K562 (cell line): ENCODE measurements at places on chromosomes 7 and 10. TPM values are rescaled to one million over a fixed set of nuclear protein-coding genes. Genes with fewer than 3 reads are reported as not detected.

GRCh38 chr10:102581981-102582580 is 62.2 kb upstream of the TRIM8 start:
- H3K36me3 ChIP-seq = no peaks in the 10 kb centered on the region
- no peak overlapping the region for H3K4me3 ChIP-seq
- no peak overlapping the region for H3K27ac ChIP-seq
- no peak for DNase-seq
- no peaks in the 10 kb centered on the region; the same call in 1 of the 2 replicates for H3K4me1 ChIP-seq

CRTAC1 gene
- 0.09 TPM in 1 of 2 replicates, not detected in the other for total RNA-seq

- peak overlapping the region; percentile 100 for H3K27ac ChIP-seq
- H3K4me1 ChIP-seq = peaks cover 65% of the 10 kb centered on the region
- H3K4me3 ChIP-seq = peak overlapping the region; percentile 16; the same call in 1 of the 2 replicates
- H3K27me3 ChIP-seq = no peaks in the 10 kb centered on the region
These were observed 82.9 kb upstream of the PDGFA start for GRCh38 chr7:602341-603141.

FEZF1 gene
- total RNA-seq = not detected in 2 replicates

GRCh38 chr10:7608001-7608400 is 58.8 kb downstream of the ITIH5 start:
- no peaks in the 10 kb centered on the region for H3K4me1 ChIP-seq
- no peaks in the 10 kb centered on the region for H3K36me3 ChIP-seq
- H3K27me3 ChIP-seq = peaks cover 3% of the 10 kb centered on the region; the same call in 2 of the 3 replicates
- H3K4me3 ChIP-seq = no peak overlapping the region
- no peak for DNase-seq

GRCh38 chr7:137940656-137941518 is 61.0 kb downstream of the CREB3L2 start:
- peak overlapping the region; percentile 42 for H3K27ac ChIP-seq
- H3K4me1 ChIP-seq = peaks cover 10% of the 10 kb centered on the region
- no peaks in the 10 kb centered on the region for H3K27me3 ChIP-seq
- peaks cover 5% of the 10 kb centered on the region; the same call in 1 of the 3 replicates for H3K36me3 ChIP-seq

GRCh38 chr7:514242-514641 is 5.4 kb downstream of the PDGFA start:
- no peaks in the 10 kb centered on the region for H3K36me3 ChIP-seq
- H3K27me3 ChIP-seq = no peaks in the 10 kb centered on the region; the same call in 1 of the 2 replicates
- H3K27ac ChIP-seq = no peak overlapping the region
- no peak for DNase-seq
- H3K4me1 ChIP-seq = peaks cover 43% of the 10 kb centered on the region

GRCh38 chr7:4786015-4786414 is 10.6 kb downstream of the AP5Z1 start:
- no peaks in the 10 kb centered on the region for H3K4me1 ChIP-seq
- H3K27me3 ChIP-seq = no peaks in the 10 kb centered on the region
- H3K4me3 ChIP-seq = no peak overlapping the region
- H3K27ac ChIP-seq = no peak overlapping the region

DNA sequence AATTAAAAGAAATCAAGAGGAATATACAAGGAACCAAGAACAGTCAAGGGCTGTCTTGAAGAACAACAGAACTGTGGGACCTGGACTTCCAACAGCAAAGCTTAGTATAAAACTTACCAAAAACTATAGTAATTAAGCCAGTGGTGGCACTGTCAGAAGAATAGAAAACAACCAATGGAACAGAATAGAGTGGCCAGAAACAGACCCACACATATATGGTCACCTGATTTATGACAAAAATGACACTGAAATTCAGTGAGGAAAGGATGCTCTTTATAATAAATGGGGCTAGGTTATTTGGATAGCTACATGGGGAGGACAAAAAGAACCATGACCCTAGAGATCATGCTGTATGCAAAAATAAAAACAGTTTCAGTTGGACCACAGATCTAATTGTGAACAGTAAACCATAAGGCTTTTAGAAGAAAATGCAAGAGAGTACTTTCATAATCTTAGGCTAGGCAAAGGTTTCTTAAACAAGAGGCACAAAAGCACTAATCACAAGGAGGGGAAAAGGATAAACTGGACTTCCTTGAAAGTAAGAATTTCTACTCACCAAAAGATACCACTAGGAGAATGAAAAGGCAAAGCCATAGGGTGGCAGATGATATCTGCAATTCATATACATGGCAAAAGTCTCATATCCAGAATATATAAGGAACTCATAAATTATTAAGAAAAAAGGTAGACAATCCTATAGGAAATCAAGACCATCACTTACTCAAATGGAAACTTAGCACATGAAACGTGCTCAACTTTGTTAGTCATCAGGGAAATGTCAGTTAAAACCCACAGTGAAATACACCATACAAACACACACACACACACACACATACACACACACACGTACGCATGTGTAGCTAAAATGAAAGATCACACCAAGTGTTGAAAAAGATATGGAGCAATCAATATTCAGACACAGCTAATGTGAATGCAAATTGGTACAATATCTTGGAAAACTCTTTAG is 20.8 kb downstream of the HYCC1 start:
- DNase-seq = no peak
- no peak overlapping the region for H3K27ac ChIP-seq
- H3K4me3 ChIP-seq = no peak overlapping the region
- H3K4me1 ChIP-seq = no peaks in the 10 kb centered on the region
- H3K27me3 ChIP-seq = no peaks in the 10 kb centered on the region
- peaks cover 7% of the 10 kb centered on the region; the same call in 2 of the 3 replicates for H3K36me3 ChIP-seq

DNA sequence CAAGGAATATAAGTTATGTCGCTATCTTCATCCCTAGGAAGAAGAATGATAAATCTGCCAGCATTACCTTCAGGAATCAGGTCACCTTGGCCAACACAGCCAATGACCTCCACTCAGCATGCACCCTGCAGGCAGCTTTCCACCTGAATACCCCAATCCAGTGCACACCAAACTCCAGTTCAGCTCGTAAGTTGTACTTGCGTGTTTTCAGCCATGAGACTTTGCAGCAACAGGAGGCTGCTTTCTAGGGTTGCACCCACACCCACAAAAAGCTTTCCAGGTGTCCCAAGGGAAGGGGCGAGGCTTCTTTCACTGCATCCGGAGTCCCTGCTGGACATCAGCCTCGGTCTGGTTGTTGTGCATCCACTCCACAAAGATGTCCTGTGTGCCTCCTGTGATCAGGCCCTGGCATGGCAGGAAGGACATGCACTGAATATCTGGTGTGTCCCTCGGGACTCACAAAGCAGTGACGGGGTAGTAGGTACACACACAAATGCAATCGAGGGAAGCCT is 282.9 kb downstream of the GRID1 start:
- no peaks in the 10 kb centered on the region for H3K36me3 ChIP-seq
- H3K4me1 ChIP-seq = peaks cover 8% of the 10 kb centered on the region
- no peak overlapping the region for H3K4me3 ChIP-seq
- DNase-seq = no peak

DNA sequence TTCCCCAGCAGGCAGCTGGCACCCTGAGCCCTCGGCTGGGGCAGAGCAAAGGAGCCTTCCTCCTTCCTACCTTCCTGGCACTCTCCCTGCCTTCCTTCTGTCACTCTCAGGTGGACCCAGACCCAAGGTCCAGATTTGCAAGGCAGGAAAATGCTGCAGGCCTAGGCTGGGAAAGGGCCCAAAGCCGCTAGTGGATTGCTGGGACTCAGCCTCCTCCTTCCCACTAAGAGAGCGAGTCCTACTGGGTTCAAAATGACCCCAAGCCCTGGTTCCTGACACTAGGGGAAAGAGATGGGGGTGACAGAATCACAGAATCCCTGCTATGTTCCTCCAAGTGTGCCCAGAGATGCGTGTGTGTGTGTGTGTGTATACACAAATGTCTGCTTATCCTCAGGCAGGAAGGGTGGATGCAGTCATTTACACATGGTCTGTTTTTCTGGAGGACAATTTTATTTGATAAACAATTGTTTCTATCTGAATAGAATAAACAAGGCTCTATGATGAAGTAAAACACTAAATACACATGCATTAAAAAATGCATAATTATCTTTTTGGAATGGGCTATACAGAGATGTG is 1.3 kb upstream of the PLAU start:
- H3K4me3 ChIP-seq = no peak overlapping the region
- peak overlapping the region; percentile 56; the same call in 1 of the 3 replicates for H3K27ac ChIP-seq
- H3K36me3 ChIP-seq = no peaks in the 10 kb centered on the region; the same call in 2 of the 3 replicates
- DNase-seq = no peak

MXI1 gene
- 16.4 and 17.8 TPM in 2 replicates for total RNA-seq

- H3K27ac ChIP-seq = no peak overlapping the region
- H3K4me3 ChIP-seq = no peak overlapping the region
- no peaks in the 10 kb centered on the region for H3K36me3 ChIP-seq
- peak; percentile 28 for DNase-seq
- no peaks in the 10 kb centered on the region for H3K27me3 ChIP-seq
These were observed 12.7 kb upstream of the MACC1 start for GRCh38 chr7:20229646-20230500.

PLEKHS1 gene
- not detected in 2 replicates for total RNA-seq

- H3K27ac ChIP-seq = no peak overlapping the region
- no peaks in the 10 kb centered on the region for H3K27me3 ChIP-seq
- DNase-seq = no peak
These were observed 72.6 kb upstream of the RHOBTB1 start for GRCh38 chr10:61016630-61017029.

SORBS1 gene
- 6.2 and 7.1 TPM in 2 replicates for total RNA-seq

- peak overlapping the region; percentile 11; the same call in 1 of the 2 replicates for H3K4me3 ChIP-seq
- peaks cover 2% of the 10 kb centered on the region; the same call in 1 of the 3 replicates for H3K36me3 ChIP-seq
- DNase-seq = peak; percentile 26
- H3K27me3 ChIP-seq = no peaks in the 10 kb centered on the region
- H3K27ac ChIP-seq = no peak overlapping the region
These were observed 3.4 kb downstream of the KCNIP2 start for GRCh38 chr10:101840102-101840684.

CYP26C1 gene
- total RNA-seq = 0.07 and 0.16 TPM in 2 replicates

GRCh38 chr7:143025371-143025770 is 1.6 kb downstream of the OR9A2 start:
- no peak overlapping the region for H3K27ac ChIP-seq
- H3K36me3 ChIP-seq = no peaks in the 10 kb centered on the region

ASAH2 gene
- total RNA-seq = 7.6 and 11.8 TPM in 2 replicates

- H3K36me3 ChIP-seq = no peaks in the 10 kb centered on the region
- H3K4me1 ChIP-seq = peaks cover 18% of the 10 kb centered on the region
- 0 out of 3 replicates have a peak overlapping the region, but pooled peaks have one; percentile 26 for H3K27ac ChIP-seq
- no peak overlapping the region for H3K4me3 ChIP-seq
- H3K27me3 ChIP-seq = no peaks in the 10 kb centered on the region
- peak; percentile 12 for DNase-seq
These were observed 10.4 kb upstream of the EIF3A start for GRCh38 chr10:119090968-119091367.

GRCh38 chr10:84204122-84204521 is 9.8 kb downstream of the CDHR1 start:
- DNase-seq = peak; percentile 70
- H3K27ac ChIP-seq = no peak overlapping the region
- H3K36me3 ChIP-seq = no peaks in the 10 kb centered on the region
- peaks cover 9% of the 10 kb centered on the region for H3K27me3 ChIP-seq
- H3K4me3 ChIP-seq = no peak overlapping the region

DNA sequence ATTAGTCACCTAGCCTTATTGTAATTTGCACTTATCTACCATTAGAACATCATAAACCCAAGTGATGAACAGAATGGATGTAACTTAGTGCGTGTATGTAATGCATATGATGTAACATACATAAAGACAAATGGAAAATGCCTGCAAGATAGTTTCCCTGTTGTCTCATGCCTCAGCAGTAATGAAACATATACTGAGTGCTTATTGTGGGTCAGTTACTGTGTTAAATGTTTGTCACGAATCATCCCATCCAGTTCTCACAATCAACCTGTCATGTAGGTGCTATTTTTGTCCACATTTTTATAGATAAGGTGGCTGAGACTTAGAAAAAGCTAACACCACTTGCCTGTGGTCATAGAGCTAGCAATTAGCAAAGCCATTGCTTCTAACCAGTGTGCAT is 350.8 kb downstream of the AUTS2 start:
- no peak for DNase-seq
- no peaks in the 10 kb centered on the region; the same call in 2 of the 3 replicates for H3K27me3 ChIP-seq
- no peak overlapping the region for H3K4me3 ChIP-seq

- H3K27ac ChIP-seq = no peak overlapping the region
- DNase-seq = no peak
- H3K36me3 ChIP-seq = peaks cover 78% of the 10 kb centered on the region
- no peaks in the 10 kb centered on the region for H3K4me1 ChIP-seq
- no peaks in the 10 kb centered on the region for H3K27me3 ChIP-seq
These were observed 8.0 kb downstream of the XRCC2 start for GRCh38 chr7:152667958-152668357.

DNA sequence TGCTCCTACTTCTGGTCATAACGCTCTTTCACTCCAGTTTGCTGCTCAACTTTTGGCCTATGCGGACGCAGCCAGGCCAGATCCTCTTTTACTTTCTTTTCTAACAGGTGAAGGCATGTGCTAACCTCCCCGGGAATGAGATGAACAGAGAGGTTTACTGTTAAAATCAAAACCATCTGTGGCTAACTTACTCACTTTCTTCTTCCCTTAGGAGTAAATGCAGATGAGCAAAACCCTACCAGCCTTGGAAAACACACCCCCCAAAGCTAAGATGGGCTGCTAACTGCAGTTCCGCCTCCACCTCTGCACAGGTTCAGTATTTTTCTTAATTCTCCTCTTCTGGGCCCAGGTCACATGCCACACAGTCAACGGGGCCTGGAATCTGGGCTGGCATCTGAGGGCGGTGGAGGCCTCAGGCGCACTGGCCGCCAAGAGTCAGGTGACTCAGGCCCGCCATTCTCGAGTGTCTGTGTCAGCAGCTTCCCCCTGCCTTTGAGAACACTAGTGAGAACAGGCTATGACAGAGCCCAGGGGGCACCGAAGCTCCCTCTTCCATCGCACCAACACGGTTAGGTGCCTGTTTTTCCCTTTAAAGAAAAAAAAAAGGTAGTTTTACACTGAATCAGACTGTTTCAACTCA is 11.1 kb downstream of the FAM53B start:
- H3K27ac ChIP-seq = no peak overlapping the region
- peaks cover 14% of the 10 kb centered on the region; the same call in 1 of the 3 replicates for H3K36me3 ChIP-seq
- H3K4me1 ChIP-seq = peaks cover 4% of the 10 kb centered on the region; the same call in 1 of the 3 replicates
- no peaks in the 10 kb centered on the region for H3K27me3 ChIP-seq
- H3K4me3 ChIP-seq = no peak overlapping the region

GRCh38 chr7:155477476-155477875 is 19.5 kb downstream of the EN2 start:
- peaks cover 61% of the 10 kb centered on the region for H3K27me3 ChIP-seq
- no peaks in the 10 kb centered on the region for H3K36me3 ChIP-seq
- H3K4me3 ChIP-seq = no peak overlapping the region

ZNF853 gene
- total RNA-seq = not detected in 2 replicates
